Neural progenitor cell (in vitro differentiated cells): ENCODE measurements at places on chromosomes 2 and 18. TPM values are rescaled to one million over a fixed set of nuclear protein-coding genes. Genes with fewer than 3 reads are reported as not detected.

Gene RAD51AP2
- total RNA-seq: 0.31 and 1.2 TPM in 2 replicates

GRCh38 chr2:9300214-9300613, 93.6 kb downstream of the ASAP2 start:
- DNase-seq: no peak

Gene DSC1
- not detected in 2 replicates for total RNA-seq

DNA sequence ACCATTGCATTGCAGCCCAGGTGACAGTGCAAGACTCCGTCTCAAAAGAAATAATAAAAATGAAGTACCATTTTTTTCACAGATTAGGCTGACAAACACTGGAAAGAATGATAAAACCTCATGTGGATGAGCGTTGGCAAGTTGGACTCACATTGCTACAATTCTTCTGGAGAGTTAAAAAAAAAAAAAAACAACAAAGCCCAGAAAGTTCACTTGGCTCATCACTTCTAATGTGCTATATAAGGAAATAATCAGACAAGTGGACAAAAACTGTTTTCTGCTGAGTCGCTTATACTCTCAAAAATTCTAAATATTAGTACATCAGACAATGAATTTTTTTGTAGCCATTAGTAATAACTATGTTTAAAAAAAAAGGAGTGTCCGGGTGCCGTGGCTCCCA, 38.4 kb downstream of the PKP4 start:
- no peak for DNase-seq

DNA sequence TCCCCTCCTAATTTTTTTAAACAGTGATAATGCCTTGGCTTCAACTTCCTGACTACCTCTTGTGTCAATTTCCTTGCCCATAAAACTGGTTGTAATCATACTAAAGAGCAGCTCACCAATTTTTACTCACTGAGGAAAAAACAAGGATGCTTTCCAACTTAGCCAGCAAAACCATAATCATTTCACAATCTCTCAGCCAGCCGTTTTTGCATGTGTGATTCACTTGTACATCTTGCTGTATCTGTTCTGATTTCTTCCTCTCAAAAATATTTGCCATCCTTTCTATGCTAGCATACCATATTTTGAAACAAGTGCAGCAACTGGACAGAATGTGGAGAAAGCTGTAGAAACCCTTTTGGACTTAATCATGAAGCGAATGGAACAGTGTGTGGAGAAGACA, 60.7 kb downstream of the RAB27B start:
- DNase-seq: no peak

DNA sequence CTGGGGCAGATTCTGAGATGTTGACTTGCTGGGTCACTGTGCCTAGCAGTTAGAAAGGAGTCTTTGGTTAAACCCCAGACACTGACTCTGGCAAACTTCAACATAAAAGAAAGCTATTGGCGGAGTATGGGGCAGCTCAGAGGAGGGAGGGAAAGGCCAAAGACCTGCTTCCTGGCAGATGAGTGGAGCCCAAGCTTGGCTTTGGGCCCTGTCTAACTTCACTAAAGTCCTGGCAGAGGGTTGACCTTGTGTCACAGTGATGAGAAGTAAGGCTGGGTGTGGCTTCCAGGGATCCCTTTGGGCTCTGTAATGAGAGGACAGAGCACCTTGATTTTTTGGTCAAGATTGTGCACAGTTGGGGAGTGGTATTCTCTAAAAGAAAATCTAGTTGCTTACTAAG, 129.8 kb upstream of the SEC11C start:
- DNase-seq: no peak

Gene GCKR
- total RNA-seq: 2.2 TPM in 1 of 2 replicates, not detected in the other

GRCh38 chr2:54642677-54643430, 80.6 kb upstream of the EML6 start:
- no peak for DNase-seq

GRCh38 chr2:112493858-112494648, 12.1 kb downstream of the TTL start:
- DNase-seq: no peak
